ENCODE measurements at places on chromosomes 4 and X.
A peak's percentile ranks its signal among the peaks of the same experiment; 100 is the strongest.

- H3K4me3 ChIP-seq: no peak overlapping the region
- no peaks in the 10 kb centered on the region for H3K27me3 ChIP-seq
- H3K4me1 ChIP-seq: no peaks in the 10 kb centered on the region
Observed at GRCh38 chr4:161573836-161574235, 590.0 kb downstream of the FSTL5 start.

DNA sequence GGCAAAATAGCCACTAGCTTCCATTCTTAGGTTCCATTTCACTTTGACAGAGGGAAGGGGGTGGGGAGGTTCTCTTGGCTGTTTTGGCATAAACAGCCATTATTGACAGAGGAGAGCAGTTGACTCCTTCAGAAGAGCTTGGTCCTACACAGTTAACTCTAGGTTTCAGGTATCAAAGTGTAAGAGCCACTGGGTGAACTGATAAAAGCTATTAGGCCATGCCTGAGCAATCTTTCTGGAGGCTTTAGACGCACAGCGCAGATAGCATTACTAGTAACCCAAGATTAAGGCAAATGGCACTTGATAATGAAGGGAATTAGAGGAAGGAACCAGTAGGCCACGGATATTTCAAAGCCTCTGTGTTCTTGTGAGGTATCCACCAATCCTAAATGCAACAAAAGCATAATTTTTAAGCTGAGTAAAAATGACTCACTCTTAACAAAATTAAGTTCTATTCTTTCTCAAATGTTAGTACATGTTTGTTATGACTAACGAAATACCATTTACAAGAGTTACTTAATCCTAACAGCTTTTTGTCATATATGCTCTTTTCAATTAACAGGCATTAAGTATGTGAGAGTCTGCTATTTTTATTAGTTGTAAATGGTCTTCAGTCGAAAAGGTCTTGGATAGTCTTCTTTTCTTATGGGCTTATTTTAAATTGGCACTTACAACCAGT, 53.6 kb downstream of the SLC7A11 start:
- DNase-seq: no peak
- H3K36me3 ChIP-seq: no peaks in the 10 kb centered on the region
- H3K4me3 ChIP-seq: no peak overlapping the region

GRCh38 chr4:23720556-23720955, 169.3 kb downstream of the PPARGC1A start:
- H3K27me3 ChIP-seq: no peaks in the 10 kb centered on the region
- no peak overlapping the region for H3K4me3 ChIP-seq
- no peak for DNase-seq

DNA sequence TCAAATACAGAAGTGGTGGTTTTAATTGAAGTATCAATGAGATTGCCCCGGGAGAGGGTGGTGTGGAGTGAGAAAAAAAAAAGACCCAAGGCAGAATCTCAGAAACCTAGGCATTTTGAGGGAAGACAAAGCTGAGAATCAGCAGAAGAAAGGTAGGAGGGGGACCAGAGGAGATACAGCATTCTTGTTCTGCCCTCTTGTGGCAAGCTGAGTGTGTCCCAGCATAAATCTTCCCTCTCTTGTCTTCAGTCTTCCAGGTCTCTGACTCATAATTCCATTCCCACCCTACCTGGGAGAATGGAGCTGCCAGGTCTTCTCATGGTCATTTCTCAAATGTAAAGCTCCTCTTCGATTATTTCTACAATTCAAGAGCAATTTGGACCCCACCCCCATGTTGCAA, 32.7 kb upstream of the MAGED1 start:
- H3K4me3 ChIP-seq: no peak overlapping the region
- H3K36me3 ChIP-seq: no peaks in the 10 kb centered on the region
- DNase-seq: no peak
- H3K27me3 ChIP-seq: no peaks in the 10 kb centered on the region
- H3K4me1 ChIP-seq: no peaks in the 10 kb centered on the region

DNA sequence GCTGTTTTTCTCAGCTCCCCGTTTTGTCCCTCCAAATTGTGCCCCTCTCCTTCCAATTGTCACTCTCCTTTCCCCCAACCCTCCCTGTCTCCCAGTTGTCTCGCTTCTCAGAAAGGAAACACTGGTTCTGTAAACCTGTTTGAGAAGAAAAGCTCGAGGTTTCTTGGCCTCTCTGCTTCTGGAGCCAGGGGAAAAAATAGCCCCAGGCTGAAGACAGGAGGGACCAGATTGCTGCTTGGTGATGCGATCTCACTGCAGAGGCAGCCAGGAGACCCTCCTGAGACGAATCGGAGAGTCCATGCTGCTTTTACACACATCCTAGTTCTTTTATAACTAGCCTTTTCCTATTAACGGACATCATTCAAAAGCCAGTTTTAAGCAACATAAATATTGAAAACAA, 21.2 kb downstream of the TRIML1 start:
- H3K27ac ChIP-seq: no peak overlapping the region
- H3K4me1 ChIP-seq: no peaks in the 10 kb centered on the region
- no peaks in the 10 kb centered on the region for H3K27me3 ChIP-seq
- no peaks in the 10 kb centered on the region for H3K36me3 ChIP-seq

DNA sequence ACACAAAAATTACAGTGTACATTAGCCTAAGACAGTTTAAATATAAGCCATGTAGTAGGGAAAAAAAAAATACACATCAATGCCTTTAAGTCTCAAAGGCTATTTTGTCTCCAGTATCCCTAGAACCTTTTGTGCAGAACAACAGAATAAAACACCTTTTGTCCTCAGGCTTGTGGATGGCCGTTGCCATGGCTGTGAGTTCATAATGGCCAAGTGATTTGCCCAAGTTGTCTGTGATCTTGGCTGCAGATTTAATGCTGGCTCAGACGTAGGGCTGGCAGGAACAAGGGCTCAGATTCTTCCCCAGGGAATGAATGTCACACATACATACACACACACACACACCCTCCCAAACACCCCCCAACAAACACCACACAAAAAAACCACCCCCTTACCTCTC, 25.3 kb downstream of the GPM6B start:
- H3K36me3 ChIP-seq: no peaks in the 10 kb centered on the region
- no peak for DNase-seq
- peaks cover 5% of the 10 kb centered on the region for H3K4me1 ChIP-seq
- no peaks in the 10 kb centered on the region for H3K27me3 ChIP-seq

DNA sequence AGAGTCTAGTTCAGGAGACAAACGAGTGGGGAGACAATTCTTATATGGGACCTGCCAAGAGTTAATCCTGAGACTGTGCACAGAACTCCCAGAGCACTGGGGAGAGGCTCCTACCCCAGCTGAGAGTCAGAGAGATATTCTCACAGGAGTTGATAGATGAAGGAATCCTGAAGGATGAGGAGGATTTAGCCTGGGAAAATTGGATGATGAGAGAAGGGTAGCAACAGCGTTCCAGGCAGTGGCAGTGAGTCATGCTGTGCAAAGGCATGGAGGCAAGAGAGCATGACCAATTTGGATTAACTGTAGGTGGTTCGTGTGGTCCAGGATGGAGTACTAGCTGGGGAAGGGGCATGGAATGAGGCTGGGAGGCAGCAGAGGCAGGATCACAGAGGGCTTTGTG, 318.6 kb downstream of the LDB2 start:
- no peak overlapping the region for H3K27ac ChIP-seq
- H3K27me3 ChIP-seq: no peaks in the 10 kb centered on the region
- no peak overlapping the region for H3K4me3 ChIP-seq
- DNase-seq: peak; percentile 81
- H3K36me3 ChIP-seq: no peaks in the 10 kb centered on the region
- H3K4me1 ChIP-seq: peaks cover 16% of the 10 kb centered on the region

GRCh38 chrX:373641-374471, 12.9 kb downstream of the PPP2R3B start:
- peak overlapping the region; percentile 37 for H3K4me3 ChIP-seq
- H3K36me3 ChIP-seq: no peaks in the 10 kb centered on the region
- H3K27ac ChIP-seq: no peak overlapping the region

- no peak overlapping the region for H3K4me3 ChIP-seq
- H3K4me1 ChIP-seq: no peaks in the 10 kb centered on the region
- DNase-seq: peak; percentile 48
- peaks cover 38% of the 10 kb centered on the region for H3K27me3 ChIP-seq
- H3K36me3 ChIP-seq: no peaks in the 10 kb centered on the region
Observed at GRCh38 chr4:581753-582361, 5.8 kb upstream of the TMEM271 start.
